ENCODE measurements at places on chromosomes 12 and 14. TPM values are rescaled to one million over a fixed set of nuclear protein-coding genes. Genes with fewer than 3 reads are reported as not detected.

- no peak overlapping the region for H3K4me3 ChIP-seq
- H3K36me3 ChIP-seq: no peaks in the 10 kb centered on the region
- H3K27me3 ChIP-seq: no peaks in the 10 kb centered on the region
- DNase-seq: no peak
- peaks cover 2% of the 10 kb centered on the region for H3K4me1 ChIP-seq
Observed at GRCh38 chr12:64232196-64232595, 10.1 kb upstream of the KICS2 start.

- no peaks in the 10 kb centered on the region for H3K36me3 ChIP-seq
- H3K27me3 ChIP-seq: no peaks in the 10 kb centered on the region
- no peak overlapping the region for H3K27ac ChIP-seq
- H3K4me1 ChIP-seq: no peaks in the 10 kb centered on the region
- H3K4me3 ChIP-seq: no peak overlapping the region
Observed at GRCh38 chr14:75224561-75224960, 48.1 kb upstream of the TMED10 start.

- H3K4me3 ChIP-seq: no peak overlapping the region
- H3K27ac ChIP-seq: no peak overlapping the region
- peaks cover 13% of the 10 kb centered on the region for H3K4me1 ChIP-seq
- H3K27me3 ChIP-seq: no peaks in the 10 kb centered on the region
Observed at GRCh38 chr14:75297411-75298040, 18.9 kb downstream of the FOS start.

DNA sequence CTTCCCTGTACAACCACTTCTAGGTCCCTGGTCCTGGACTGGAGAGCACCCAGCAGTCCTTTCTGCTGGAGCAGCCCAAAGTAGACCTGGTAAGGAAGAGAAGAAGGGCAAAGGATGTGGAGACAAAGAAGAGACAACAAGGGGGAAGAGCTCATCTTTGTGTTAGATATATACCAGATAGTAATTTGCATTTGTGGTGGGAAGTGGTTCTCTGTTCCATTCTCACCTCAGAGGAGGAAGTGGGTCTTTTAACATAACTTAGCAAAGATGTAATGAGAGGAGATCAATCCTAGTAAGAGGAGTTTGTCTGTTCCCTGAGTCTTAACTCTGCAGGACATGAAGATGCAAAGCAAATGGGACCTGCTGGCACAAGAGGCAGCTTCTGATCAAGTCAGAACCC is 8.0 kb downstream of the CCDC198 start:
- peaks cover 5% of the 10 kb centered on the region for H3K27me3 ChIP-seq
- no peak for DNase-seq
- H3K4me3 ChIP-seq: no peak overlapping the region

GRCh38 chr14:87443787-87444186 is 549.2 kb downstream of the GALC start:
- no peaks in the 10 kb centered on the region for H3K36me3 ChIP-seq
- no peak overlapping the region for H3K27ac ChIP-seq
- H3K4me3 ChIP-seq: no peak overlapping the region

GRCh38 chr14:60722357-60723115 is 1.6 kb downstream of the SIX4 start:
- H3K4me1 ChIP-seq: peaks cover 15% of the 10 kb centered on the region
- DNase-seq: peak; percentile 58
- H3K27ac ChIP-seq: peak overlapping the region; percentile 39

- H3K36me3 ChIP-seq: no peaks in the 10 kb centered on the region
- DNase-seq: peak; percentile 40
- H3K27ac ChIP-seq: no peak within 1 kb of the TSS
- peak within 1 kb of the TSS; percentile 57 for H3K4me3 ChIP-seq
Observed at GRCh38 chr14:37594971-37595808, at the start of the genes FOXA1 and TTC6. Gene FOXA1 (minus strand): TSS chr14:37595249. CDS start chr14:37594972, 277 bp downstream. Gene TTC6 (plus strand): TSS chr14:37595629. CDS start chr14:37622065, 26,436 bp downstream.

- no peak for DNase-seq
- H3K27ac ChIP-seq: no peak overlapping the region
- H3K4me3 ChIP-seq: no peak overlapping the region
- no peaks in the 10 kb centered on the region for H3K36me3 ChIP-seq
Observed at GRCh38 chr14:92348154-92348553, 25.2 kb downstream of the SLC24A4 start.

DNA sequence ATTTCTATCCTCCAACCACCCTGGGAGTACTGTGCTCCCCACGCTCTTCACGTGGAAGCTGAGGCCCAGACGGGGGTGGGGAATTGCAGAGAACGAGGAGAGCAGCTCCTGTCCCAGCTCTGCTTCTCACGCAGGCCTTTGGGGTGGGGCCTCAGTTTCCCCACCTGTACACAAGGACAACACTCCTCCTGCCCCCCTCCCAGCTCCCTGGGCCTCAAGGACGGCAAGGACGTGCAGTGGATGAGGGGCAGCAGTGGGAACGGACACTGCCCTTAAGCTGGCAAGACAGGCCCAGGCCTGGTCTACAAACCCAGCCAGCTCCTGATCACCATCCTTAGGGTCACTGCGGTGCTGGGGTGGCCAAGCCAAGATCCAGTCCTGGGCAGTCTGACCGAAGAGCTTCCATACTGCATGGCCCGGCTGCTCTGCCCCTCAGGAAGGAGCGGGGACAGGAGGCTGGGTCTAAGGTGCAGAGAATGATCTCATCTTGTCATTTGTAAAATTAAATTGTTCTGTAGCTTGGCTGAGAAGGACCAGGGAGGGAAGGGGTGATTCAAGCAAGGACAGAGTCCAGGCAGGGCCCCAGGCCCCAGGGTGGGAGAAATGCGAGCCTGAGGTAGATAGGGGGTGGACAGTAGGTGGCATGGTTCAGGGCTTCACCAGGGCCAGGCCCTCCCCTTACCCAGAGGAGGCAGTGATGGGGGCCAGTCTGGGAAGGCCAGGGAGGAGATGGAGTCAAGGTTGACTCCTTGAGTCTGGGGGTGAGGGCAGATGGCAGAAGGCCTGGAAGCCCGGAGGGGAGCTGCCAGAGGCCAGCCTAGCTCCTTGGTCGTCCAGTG is 1.3 kb upstream of the CLBA1 start:
- H3K27ac ChIP-seq: no peak overlapping the region
- no peak overlapping the region for H3K4me3 ChIP-seq
- peaks cover 65% of the 10 kb centered on the region for H3K4me1 ChIP-seq
- H3K36me3 ChIP-seq: no peaks in the 10 kb centered on the region

DNA sequence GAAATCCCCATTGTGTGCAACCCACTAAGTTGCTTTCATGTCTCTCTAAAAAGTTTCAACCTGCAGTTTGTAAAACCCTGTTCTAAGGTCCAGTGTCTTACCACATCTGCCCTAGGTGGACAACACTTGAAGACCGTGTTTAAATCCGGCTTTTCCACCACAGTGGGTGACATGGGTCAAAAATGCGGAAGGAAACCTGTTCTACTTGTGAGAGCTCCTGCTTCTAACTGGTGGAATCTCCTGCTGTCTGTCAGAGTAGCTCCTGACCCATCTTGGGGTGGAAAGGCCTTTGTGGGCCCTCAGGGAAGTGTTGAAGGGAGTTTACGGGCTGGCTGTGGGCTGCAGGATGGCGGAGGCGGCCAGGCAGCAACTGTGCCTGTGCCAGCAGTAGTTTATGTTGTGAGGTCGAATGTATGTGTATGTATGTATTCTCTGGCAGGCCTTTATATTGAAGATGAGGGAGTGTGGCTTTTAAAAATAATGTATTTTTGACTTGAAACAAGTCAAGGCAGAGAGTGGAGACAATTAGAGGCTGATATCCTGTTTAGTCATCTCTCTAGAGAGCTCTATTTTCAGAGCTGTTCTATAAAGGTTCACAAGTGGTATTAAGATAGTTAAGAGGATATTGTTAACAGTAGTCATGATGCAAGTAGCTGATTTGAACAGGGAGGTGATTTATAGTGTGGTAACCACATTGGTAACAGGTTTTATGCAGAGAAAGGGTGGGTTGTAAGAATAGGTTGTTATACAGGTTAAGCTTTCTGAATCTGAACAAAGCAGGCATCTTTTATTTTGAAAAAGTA is 67.0 kb downstream of the PRKCH start:
- H3K27me3 ChIP-seq: no peaks in the 10 kb centered on the region
- H3K27ac ChIP-seq: peak overlapping the region; percentile 50
- no peaks in the 10 kb centered on the region for H3K36me3 ChIP-seq
- H3K4me1 ChIP-seq: peaks cover 12% of the 10 kb centered on the region
- DNase-seq: no peak

- peaks cover 3% of the 10 kb centered on the region for H3K36me3 ChIP-seq
- peaks cover 8% of the 10 kb centered on the region for H3K4me1 ChIP-seq
- H3K27ac ChIP-seq: no peak overlapping the region
- no peaks in the 10 kb centered on the region for H3K27me3 ChIP-seq
Observed at GRCh38 chr14:74141703-74142102, 56.9 kb downstream of the LIN52 start.

DNA sequence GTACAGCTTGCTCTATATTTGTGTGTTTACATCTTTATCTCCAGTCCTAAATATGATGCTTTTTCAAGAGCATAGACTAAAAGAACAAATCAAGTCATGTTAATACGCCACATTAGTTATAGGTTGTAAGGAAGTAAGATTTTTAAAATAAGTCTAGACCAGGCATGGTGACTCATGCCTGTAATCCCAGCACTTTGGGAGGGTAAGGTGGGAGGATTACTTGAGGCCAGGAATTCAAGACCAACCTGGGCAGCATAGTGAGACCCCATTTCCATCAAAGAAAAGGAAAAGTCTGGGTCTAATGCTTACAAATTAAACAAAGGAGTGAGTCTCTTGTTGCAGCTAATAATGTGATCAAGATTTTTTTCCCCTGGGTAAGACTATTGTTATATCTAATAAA is 118.9 kb downstream of the GPR135 start:
- H3K4me1 ChIP-seq: peaks cover 16% of the 10 kb centered on the region
- H3K4me3 ChIP-seq: no peak overlapping the region
- peaks cover 22% of the 10 kb centered on the region for H3K36me3 ChIP-seq

DNA sequence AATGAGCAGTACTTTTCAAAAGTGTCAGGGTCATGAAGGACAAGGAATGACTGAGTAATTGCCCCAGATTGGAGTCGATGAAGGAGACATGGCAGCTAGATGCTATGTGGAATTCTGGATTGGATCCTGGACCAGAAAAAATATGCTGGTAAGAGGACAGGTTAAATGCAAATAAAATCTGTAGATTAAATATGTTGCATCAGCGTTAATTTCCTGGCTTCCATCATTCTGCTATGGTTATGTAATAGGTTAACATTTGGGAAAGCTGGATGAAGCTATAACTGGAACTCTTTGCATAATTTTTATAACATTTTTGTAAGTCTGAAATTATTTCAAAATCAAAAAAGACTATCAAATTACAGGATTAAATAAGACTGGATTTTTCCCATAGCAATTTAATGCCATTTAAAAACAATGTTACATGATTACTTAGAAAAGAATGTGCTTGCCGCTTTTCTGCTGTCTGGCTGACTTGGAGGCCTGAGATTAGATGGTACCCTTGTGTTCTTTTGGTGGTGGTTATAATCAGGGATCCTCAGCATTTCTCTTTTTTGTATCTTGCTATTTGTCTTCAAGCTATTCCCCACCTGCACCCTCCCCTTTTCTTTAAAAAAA is 65.1 kb downstream of the FBXW8 start:
- H3K27ac ChIP-seq: peak overlapping the region; percentile 44
- H3K4me3 ChIP-seq: no peak overlapping the region
- H3K27me3 ChIP-seq: no peaks in the 10 kb centered on the region
- no peak for DNase-seq

ARHGEF40 gene
- polyA plus RNA-seq: 64.2 TPM

TRHDE gene
- polyA plus RNA-seq: 1.1 TPM

FSCB gene
- not detected for polyA plus RNA-seq

DIO2 gene
- polyA plus RNA-seq: 0.91 TPM

Data from SK-N-SH (cell line).